ENCODE measurements at places on chromosomes 2 and 18.

GRCh38 chr2:89848114-89848513 lies 1156.6 kb downstream of the RPIA start:
- no peak for DNase-seq

DNA sequence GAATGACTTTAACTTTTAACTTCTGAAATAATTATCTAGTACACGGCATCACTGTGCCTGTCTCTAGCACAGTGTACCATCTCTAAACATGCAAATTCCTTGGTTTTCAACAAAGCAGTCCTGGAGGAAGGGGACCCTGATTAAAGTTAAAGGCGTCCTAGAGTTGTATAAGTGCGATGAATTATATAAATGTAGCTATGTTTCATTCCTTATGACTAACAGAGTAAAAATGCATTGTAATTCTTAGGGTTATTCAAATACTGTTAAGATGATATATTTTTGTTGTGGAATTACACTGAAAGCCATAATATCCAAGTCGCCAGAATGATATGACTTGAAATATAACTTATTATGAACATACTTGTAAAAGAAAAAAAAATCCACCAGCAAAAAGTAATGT lies 544.9 kb upstream of the LINC00305 start:
- DNase-seq: no peak

DNA sequence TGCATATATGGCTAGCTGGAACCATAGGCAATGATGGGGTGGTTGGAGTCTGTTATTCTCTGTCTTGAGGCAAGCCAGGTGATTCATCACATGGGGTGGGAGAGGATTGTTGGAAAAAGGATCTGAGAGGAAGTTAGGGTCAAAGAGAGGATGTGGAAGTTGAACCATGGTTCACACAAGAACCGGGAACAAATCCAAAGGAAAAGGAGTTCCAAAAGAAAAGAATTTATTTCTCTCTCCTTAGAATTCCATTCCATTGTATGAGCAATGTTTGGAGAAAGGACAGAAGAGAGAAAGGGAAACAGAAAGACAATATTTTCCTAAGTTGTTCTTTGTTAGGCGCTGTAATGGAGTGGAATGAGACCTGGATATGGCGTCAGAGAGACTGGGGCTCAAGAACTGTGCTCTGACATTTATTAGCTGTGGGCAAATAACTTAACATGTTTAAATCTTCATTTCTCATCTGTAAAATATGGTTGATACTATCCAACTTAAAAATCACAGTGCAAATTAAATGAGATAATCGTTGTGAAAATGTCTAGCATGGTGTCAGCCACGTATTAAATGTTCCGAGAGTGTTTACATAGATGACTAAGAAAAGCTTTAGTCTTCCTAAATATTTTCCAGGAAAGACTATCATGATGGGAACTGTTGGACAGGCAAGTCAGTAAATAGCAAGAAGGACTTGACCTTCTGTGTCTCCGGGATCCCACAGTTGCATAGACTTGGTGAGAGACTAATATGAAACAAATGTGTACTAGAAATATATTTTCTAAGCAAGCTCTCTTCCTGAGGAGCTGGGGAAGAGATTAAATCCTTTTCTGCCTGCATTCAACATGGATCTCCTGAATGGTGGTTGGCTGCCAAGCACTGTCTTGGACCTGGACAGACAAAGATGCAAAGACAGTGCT lies 71.4 kb downstream of the TRIB2 start:
- no peak for DNase-seq

DNA sequence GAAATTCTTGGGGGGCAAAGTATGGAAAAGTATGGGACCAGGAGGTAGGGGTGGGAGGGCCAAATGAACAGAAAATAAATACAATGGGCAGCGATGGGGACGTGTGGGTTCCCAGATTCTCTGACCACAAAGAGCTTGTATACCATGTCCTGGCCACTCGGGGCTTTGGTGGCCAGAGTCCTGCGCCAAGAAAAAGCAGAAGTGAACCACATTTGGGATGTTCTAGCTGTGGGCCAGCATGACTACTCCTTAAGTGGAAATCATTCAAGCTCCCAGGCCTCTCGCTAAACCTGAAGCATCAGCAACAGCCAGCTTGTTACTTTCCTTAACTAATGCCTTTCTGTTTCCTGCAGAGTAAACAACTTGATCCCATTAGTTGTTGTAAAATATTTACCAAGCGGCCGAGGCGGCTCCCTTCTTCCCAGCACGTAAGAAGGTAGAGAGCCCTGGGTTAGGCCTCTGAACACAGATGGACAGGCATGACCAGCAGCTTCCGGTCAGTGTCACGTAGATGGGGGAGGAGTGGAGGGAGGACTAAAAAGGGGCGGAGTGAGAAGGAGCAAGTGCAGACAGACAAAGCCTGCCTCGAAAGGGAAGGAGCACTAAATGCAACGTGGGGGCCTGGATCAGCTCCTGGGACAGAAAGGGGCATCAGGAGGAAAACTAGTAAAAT lies 88.2 kb downstream of the GALNT14 start:
- DNase-seq: no peak

GRCh38 chr2:232798187-232798586 lies 21.8 kb upstream of the KCNJ13 start:
- no peak for DNase-seq

DNA sequence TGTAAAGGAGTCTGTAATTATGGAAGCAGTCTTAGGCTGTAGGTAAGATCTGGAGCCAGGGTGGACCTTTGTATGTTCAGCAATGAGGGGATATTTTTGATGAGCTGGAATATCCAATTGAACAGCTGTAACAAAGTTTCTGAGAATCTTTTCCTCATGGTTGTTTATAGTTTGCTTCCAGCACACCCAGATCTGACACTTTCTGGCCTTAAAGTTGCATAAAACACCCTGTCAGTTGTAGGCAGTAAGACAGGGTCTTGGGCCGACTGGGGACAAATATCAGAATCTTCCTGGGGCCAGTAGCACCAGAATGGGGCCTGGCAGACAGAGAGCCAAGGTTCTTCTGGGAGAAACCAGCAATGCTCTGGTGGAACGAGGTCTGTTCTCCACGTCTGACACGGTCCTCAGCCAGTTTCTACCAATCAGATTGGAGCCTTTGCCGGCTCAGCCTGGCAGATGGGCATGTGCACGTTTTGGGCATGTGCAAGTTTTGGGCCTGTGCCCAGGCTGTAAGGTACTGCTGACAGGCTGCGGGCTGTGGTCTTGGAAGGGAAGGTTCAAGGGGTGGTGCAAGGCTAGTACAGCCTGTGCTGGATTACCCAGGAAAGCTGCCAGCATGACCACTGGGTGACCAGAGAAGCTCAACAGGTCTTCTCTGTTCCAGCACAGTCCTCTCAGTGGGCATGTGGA lies 89.8 kb downstream of the PRKCE start:
- DNase-seq: no peak

- no peak for DNase-seq
These were observed 92.6 kb upstream of the MGAT4A start for GRCh38 chr2:98823196-98824170.

GRCh38 chr18:56217406-56217805 lies 421.0 kb downstream of the TXNL1 start:
- no peak for DNase-seq

- no peak for DNase-seq
These were observed 30.8 kb upstream of the EPHA4 start for GRCh38 chr2:221602938-221603337.

DNA sequence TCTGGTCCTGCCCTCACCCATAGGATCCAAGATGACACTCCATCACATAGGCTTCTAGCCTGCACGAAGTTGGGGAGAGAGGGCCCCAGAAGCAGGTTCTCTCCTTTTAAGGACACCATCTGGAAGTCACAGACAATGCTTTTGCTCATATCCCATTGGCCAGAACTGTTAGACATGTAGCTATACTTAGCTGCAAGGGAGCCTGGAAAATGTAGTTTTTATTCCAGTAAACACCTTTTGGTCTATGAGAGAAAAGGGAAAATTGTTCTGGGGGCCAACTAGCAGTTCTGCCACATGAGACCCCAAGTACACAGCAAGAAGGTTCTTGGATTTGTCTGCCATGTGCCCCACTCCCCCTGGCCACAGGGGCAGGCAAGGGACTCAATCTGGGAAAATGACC lies 206.1 kb downstream of the ZFP36L2 start:
- DNase-seq: no peak

DNA sequence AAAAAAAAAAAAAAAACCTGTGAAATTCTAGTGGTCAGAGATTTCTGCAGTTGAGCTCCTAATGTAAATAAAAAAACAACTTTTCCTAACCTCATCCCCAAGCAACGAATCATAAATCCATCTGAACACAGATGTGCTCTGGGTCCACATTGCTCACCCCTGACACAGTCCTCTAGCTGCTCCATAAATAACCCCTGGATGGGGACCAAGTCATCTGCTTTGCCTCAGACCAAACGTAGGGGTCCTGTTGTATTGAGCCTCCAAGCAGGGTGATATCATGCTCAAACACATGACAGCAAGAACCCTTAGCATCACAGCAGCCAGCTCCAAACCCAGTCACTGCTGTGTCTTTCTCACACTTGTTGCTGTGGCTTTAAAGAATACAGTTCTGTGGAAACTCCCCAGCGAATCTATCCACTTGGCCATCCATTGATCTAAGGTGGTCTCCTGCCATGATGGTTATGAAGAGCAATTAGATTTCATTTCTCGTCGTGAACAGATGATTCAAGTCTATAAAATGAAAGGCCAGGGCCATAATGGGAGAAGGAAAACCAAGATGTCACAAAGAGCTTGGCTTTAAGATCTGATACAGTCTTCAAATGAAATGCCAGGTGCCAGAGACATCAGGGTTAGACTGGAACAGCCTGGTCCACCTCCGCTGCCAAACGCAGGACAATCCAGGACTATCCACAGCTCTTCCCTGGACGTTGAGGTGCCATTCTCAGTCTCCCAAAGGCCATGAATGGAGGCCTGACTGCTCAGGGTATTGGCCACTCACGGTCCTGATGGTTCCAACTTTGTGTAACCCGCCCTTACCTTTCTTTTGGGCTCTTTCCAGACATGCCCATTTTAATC lies 39.0 kb downstream of the TBC1D8 start:
- DNase-seq: no peak

DNA sequence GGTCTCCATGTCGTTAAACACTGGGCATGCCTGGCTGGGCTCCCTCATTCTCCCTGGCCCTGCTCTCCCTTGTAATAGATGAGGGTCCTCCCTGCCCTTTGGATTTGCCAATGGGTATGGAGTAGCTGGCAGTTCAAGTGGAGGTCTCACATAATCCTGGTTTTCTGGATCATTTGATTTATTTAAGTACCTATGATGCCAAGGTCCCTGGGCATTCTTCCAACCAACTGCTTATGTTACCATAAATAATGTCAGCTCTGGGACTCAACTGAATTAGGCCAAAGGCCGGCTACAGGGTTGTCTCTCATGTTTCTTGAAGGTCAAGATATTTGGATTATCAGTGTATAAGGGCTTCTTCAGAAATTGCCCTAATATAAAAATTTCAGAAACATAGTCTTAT lies 104.9 kb upstream of the LYPD6 start:
- DNase-seq: no peak

GRCh38 chr2:188569431-188570165 lies 277.9 kb downstream of the GULP1 start:
- no peak for DNase-seq

DNA sequence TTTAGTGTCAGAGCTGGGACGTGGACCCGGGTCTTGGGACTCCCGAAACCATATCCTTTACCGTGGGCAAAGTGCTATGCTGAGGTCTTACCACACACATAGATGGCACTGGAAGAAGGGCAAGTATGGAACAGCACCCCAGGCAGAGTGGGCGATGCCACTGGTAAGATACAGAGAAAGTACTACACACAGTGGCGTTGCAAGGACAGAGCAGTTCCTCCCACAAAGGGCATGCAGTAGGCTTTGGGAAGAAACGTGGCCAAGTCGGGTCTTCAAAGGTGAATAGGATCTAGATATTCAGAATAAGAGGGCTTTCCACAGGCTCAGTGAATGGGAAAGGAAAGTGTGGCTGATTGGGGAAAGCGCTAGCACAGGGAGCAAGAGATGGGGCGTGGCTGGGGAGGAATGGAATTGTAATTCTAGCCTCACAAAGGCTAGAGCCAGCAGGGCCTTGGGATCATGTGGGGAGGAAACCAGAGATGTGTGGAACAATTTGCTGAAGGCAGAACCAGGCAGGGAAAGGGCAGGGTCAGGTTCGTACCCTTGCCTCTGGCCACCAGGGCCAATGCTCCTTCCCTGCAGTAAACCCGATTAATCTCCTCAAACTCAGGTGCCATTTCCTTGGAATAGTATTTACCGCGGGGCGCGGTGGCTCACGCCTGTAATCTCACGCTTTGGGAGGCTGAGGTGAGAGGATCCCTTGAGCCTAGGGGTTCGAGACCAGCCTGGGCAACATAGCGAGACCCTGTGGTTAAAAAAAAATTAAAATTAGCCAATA lies 36.0 kb downstream of the PCBP1 start:
- no peak for DNase-seq

DNA sequence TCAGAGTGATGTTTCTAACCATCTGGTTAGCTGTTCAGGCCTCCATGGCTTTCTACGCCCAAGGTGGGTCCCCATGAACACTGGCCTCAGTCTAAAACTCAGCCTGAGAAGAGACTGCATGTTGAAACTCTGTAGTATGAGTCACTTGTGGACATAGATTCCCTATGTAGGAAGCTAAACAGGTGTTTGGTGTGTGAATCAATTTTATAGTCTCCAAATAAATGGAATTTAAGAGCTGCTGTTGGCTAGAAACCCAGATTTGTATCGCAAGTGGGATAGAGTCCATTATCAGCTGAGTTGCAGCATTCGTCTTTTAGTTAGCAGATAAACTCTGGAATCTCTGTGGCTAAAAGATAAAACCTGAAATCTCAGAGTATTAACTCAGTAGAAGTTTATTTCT lies 131.4 kb downstream of the KCNS3 start:
- no peak for DNase-seq

GRCh38 chr18:46583711-46584110 lies 73.3 kb downstream of the LOXHD1 start:
- no peak for DNase-seq

DNA sequence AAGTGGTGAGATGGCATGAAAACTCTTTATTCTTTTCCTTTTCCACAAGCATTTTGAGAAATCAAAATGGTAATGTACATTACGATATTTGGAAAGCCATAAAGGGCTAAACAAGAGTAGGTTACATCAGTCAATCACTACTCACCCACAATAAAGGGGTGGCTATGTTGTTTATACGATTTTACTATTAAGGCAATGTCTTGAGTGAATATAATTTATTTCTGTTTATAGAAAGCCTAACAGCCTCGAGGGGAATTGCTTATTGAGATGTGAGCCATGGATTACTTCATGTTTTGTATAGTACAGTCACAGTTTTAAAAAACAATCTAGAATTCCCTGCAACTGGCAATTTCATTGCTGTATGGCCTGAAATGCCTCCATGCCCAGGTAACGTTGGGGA lies 237.5 kb upstream of the RBBP8 start:
- no peak for DNase-seq

DNA sequence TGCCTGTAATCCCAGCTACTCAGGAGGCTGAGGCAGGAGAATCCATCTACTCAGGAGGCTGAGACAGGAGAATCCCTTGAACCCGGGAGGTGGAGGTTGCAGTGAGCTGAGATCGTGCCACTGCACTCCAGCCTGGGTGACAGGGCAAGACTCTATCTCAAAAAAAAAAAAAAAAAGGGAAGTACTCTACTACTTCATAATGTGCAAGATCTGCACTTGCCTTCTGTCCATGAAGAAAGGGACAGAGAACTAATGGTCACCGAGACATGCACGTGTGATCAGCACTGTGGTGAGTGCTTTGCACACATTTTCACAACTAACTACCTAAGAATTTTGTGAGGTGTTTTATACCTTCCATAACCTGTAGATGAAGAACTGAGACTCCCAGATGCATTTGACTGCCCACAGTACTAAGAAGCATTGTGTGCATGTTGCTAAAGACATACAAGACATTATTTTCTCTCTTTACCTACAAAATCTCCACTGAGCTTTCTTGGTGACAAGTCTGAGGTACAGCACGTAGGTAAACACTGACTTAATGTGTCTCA lies 784.8 kb upstream of the ID2 start:
- no peak for DNase-seq
